ENCODE measurements at places on chromosomes 6 and 20. TPM values are rescaled to one million over a fixed set of nuclear protein-coding genes. Genes with fewer than 3 reads are reported as not detected.

DNA sequence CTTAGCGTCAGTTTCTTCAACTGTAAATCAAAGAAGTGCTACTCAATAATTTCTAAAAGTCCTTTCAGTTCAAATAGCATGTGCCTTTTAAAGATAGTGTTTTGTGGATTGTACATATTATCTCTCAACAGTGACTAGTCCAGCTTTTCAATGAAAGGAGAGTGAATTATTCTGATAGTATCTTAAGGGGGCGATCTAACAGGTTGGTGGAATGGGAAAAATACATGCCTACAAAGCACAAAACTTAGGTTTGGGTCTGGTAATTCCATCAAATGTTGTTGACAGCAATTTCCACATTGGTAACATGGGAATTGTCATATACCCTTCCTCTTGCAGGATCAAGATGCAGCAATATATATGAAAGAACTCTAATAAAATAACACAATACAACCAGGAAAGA lies 50.1 kb upstream of the HDGFL1 start:
- DNase-seq: no peak

DNA sequence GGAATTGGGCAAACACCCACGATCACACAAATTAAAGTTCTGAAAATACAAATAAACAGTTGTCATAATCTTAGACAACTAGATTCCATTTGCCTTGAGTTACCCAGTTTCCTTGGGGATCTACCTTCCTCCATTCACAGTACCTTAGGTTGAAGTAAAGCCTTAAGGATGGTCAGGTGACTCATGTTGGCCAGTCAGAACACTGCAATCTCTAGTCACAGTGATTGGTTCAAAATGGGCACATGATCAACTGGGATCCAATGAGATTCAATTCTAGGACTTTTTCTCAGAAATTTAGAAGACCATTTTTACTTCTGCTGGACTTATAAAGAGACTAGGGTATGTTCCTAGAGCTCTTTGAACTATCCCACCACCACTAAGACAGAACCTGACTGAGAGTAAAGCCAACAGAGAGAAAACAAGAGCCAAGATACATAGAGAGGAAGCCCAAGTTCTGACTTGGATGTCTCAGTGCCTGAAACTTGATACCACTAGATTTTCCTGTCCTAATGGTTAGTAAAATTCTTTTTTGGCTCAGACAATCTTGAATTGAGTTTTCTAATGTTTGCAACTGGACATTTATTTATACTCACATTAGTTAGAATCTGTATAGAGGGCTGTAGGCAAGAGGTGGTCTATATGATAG lies 8.6 kb upstream of the CLIC5 start:
- no peak for DNase-seq

GRM1 gene
- 12.2 TPM for total RNA-seq

DNA sequence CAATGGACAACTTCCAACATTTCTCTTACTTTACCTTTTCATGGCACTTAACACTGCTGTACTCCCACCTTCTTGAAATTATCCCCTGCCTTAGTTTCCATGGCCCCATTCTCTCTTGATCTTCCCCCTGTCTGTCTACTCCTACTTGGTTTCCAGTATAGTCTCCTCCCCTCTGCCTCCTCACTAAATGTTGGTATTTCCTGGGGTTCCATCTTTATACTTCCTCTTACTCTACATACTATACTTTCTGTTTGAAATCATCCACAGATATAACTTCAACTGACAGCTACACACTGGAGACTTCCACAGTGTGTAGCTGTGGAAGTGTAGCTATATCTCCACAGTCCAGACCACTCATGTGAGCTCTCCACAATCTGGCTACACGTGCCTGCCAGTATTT lies 13.5 kb downstream of the ZHX3 start:
- no peak for DNase-seq

- DNase-seq: no peak
These were observed 304.0 kb downstream of the TSHZ2 start for GRCh38 chr20:53276143-53276542.

GRCh38 chr6:109093732-109094415 lies 772 bp downstream of the SESN1 start:
- no peak for DNase-seq

ESR1 gene
- 0.20 TPM for total RNA-seq

FOXF2 gene
- 1.7 TPM for total RNA-seq

DNA sequence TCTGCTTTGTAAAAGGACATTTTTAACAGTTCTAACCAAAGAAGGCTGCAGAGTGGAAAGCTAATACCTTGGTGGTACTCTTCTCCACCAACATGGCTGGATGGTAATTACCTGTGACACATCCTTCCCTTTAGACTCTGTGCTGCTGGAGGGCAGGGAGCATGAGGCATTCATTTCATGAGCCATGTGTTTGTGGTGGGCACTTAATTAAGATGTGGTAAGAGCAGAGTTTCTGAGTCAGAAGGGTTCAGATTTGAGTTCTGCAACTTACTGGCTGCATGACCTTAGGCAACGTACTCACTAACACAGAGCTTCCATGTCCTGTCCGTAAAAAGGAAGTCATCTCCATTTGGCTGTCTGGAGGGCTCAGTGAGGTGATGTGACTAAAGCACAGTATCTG lies 9.1 kb upstream of the ZNF133 start:
- DNase-seq: no peak

DNA sequence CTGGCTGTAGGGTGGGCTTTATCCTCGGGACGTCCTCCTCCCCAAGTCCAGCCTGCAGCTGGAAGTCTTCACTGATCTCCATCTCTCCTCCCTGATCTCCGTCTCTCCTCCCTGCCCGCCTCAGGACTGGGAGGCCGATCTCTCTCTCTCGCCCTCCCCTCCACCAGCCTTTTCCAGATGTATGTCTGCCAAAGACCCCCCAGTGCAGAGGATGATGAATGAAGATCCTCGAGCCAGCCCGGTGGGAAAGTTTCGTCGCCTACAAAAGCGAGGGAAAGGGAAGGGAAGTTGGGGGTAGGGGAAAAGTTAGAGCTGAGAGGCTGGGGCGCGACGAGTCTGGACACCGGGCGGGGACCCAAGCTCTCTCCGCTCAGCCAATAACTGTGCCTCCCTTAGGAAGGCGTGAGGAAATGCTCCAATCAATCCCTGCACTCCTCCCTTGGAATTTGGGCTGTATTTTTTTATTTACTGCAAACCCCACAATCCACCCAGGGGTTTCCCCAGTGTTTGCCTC lies 595 bp upstream of the SRF start:
- no peak for DNase-seq

DNA sequence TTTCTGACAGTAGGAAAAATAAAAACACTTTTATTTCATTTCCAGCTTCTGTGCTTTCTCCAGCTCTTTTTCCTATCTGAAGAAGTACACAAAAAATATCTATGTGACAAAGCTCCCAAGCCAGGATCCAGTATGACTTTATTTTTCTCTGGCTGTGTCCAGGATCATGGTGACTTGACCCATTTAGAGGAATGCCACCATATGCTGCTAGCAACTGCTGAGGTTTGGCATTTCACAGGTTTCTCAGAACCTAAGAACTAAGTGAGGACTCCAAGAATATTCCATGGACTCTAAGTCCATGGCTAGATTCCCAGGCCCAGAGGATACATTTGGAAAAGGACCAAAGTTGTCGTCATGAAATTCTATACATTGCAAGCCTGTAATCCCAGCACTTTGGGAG lies 876.6 kb upstream of the FLRT3 start:
- no peak for DNase-seq

- DNase-seq: no peak
These were observed at the start of gene TCF21 for GRCh38 chr6:133888929-133889556. Gene TCF21, plus strand, starts transcription at chr6:133889113. Its CDS starts 285 bp downstream, at chr6:133889398.

DNA sequence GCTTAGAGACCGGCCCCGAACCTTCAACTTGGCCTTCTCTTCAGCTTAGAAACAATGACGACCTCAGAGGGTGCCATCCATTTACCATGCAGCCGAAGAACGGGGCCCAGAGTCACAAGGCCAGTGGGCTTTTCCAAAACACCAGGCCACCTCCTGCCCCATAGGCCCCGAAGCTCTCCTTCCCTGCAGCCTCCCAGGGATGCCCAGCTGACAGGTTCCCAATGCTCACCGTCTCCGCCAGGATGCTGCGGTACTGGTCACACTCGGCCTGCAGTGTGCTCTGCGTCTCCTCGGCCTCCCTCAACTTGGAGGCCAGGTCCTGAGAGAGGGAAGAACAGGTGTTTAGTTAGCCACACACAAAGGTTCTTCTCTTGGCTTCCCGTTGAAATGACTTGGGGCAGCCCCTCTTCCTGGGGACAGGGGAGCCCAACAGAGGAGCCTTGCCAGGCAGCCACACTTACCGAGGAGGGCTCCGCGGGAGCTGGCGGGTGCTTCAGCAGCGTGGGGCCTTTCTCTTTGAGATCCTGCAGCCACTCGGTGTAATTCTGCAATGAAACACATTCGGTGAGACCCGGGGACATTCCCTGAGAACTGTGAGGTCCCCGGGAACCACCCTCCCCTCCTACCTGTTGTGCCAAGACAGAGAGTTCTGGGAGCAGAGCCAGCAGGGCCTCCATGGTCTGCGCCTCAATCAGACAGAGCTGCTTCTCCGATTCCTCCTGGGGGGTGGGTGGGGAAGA lies 51.5 kb downstream of the DSTN start:
- no peak for DNase-seq

LIN28B gene
- 1.7 TPM for total RNA-seq

- no peak for DNase-seq
These were observed 51.4 kb upstream of the NUP153 start for GRCh38 chr6:17758119-17758518.

FAM217A gene
- total RNA-seq: not detected

- no peak for DNase-seq
These were observed 584 bp downstream of the KIF13A start for GRCh38 chr6:17986656-17987446.

GRCh38 chr20:46808565-46808964 lies 86.1 kb upstream of the EYA2 start:
- no peak for DNase-seq

DNA sequence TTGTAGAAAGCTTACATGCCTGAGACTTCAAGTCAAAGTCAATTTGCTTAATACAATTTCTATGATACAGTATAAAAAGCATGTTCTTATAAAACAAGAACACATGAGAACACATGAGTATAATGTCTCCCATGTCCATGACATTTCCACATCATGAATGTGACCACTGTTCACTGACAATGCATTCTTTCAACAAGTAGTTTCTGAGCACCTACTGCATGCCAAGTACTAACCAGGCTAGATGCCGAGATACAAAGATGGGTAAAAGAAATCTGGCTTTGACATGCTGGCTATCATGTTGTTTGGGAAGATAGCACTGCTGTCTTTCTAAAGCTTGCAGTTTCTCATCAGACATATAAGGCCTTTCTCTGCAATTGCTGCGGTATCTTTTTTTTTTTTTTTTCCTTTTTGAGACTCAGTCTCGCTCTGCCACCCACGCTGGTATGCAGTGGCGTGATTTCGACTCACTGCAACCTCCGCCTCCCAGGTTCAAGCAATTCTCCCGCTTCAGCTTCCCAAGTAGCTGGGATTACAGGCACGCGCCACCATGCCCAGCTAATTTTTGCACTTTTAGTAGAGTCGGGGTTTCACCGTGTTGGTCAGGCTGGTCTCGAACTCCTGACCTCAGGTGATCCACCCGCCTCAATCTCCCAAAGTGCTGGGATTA lies 123.6 kb upstream of the DST start:
- DNase-seq: no peak

DNA sequence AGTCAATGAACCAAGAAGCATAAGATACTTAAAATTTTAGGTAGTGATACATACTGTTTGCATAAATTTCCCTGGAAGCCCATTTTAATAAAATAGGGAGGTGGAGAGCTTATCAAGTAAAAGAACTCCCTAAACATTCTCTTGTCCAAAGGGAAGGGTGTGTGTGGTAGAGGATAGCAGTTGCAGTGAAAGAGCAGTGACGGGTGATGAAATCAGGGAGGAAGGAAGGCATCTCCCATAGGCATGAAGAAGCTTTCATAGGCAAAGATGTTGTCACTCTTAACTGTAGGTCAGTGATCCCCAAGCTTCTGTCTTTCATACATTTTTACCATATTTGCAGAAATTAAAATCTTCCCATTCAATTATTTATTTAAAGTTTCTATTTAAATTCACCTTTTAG lies 60.0 kb upstream of the ZNF831 start:
- DNase-seq: no peak

- no peak for DNase-seq
These were observed 33.7 kb upstream of the KCNQ5 start for GRCh38 chr6:72588155-72588554.

DNA sequence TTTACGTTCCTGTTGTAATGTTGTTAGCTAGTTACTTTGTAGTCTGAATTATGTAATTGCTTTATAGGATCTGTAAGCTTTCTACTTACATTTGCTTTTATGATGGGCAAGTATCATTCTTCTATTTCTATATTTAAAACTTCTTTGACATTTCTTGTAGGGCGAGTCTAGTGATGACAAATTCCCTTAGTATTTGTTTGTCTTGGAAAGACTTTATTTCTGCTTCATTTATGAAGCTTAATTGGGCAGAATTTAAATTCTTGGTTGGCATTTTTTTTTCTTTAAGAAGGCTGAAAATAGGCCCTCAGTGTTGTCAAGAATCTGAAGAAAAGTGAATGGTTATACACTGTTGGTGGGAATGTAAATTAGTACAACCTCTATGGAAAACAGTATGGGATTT lies 506.3 kb downstream of the TENT5A start:
- no peak for DNase-seq

DNA sequence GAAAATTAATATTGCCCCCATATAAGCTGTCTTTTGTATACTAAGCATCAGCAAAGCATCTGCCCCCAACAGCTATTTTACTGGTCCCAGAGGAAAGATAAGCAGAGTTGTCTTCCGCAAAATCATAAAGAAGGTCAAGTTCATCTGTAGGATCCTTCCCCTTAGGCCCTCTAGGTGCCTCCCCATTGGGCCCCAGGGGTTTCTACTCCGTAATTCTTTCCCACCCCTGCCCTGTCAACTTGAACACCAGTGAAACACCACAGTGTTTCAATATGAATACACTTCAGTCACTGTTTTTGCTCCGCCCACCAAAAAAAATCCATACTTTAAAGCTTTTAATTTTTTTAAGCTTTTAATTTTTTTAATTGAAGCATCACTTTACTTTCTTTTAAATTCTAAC lies 159.2 kb downstream of the ATXN1 start:
- DNase-seq: no peak

DNA sequence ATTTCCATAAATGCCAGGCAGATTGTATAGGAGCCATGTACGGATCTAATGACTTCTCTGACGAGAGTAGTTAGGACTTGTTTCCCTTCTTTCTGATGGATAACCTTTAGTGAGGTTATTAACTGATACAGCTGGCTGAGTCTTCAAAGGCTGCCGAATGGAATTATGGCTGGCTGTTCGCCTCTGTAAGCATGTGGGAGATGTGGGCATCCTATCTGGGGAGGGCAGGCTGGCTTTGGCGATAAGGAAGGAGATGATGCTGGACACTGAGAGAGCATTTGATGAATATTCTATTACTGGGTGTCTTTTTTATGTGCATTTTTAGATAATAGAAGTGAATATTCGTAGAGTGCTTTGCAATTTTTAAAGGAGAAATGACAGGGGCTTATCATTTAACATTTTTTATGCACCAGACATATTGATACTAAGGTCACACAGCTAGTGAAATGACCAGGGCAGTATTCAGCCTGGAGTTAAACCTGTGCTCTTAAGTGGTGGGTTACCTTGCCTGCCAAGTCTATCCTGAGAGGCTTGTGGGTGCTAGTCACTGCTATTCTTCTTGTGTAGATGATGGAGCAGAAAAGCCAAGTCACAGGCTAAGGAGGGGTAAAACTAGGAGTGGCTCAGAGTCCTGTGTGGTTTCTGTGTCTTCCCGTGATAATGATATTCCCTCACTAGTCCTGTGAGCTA lies 3.1 kb downstream of the PBOV1 start:
- DNase-seq: no peak
